Germinal center (tissue), 1 donor: ENCODE measurements at places on chromosomes 11 and 22.

DNA sequence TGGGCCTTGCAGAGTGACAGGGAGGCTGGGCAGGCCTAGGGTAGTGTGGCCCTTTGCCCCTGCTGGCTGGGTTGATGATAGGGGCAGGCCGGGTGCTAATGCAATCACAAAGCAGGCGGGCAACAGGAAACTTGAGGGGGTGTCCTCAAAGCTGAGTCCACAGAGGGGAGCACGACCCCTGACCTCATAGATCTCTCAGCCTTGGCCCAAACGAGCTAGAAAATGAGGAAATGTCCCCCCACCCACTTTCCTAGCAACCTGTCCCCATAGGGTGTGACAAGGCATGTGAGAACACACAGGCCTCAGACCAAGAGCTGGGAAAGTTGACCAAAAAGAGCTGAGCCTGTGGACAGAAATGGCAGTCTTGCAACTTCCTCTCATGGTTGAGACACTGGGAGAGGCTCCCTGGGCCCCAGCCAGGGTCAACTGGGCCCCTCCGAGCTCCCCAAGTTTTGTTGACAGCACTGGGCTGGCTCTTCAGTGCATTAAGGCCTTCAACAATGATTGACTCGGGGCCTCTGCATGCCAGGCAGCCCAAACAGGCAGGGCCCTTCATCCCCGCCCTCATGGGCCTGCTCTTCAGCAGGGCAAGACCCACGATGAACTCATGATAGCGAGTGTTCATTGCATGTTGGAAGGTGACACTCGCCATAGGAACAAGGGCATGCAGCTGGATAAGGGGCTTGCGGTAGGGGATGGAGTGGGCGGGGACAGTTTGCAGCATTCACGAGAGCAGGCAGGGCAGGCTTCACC is 9.8 kb upstream of the SPI1 start:
- no peak for DNase-seq

DNA sequence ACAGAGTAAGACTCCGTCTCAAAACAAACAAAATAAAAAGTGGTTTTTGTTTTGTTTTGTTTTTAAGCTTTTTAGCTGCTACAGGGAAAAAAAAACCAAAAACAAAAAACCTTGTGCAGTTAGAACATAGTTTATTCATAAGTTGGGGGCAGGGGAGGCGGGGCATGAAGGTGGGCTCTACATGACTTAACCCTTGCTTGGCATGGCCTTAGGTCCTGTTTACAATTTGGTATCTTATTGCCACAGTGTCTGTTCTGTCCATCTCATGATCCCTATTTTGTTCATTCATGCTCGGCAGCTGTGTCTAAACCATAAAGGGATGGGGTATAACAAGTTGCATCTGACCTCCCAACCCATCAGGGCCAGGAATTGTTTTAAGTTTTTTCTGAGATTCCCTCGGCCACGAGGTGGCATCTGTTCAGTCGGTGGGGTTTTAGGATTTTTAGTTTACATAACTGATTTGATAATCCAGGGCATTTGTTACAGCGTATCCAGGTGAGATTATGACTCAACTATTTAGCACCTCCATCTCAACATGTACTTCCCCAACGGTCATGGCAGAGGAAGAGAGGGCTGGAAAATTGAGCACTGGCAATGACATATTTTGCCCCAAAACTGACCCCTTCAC is 6.9 kb downstream of the AP5B1 start:
- no peak for DNase-seq

GRCh38 chr11:72859126-72859525 is 44.9 kb downstream of the ATG16L2 start:
- DNase-seq = no peak

GRCh38 chr11:59810911-59811259 is 307 bp upstream of the MRPL16 start:
- DNase-seq = no peak

DNA sequence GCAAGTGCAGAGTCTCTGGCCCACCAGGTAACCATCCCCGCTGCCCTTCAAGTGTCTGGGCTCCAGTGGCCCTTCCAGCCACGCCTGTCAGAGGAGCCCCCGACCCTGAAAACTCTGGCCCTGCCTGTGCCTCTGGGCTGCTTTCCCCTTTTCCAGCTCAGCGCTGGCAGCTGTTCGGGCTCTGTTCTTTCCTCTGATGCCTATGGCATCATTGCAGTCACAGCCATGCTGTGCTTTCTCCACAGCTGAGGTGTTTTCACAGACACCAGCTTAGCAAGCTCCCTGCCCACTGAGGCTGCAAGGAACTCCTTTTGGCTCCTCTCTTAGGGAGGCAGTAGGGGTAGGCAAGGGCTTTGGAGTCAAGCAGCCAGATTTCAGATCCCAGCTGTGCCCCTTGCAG is 21.2 kb downstream of the P2RX3 start:
- DNase-seq = no peak

DNA sequence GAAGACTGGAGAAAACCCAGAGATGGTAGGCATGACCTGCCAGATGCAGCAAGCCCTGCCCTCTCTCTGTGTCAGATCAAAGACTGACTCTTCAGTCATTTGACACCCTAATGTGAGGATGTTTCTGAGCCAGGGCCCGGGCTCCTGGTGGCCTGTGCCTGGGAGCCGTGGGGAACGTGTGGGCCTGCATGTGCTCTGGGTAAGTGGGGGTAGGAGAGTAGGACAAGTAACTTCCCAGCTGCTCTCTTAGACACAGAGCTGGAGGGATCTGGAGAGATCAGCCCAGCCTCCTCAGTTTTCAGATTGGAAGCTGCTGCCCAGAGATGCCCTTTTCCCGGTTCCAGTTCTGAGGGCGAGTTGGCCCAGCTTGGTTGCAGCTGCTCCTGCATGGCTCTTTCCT is 110.8 kb downstream of the TEAD1 start:
- no peak for DNase-seq

- no peak for DNase-seq
These were observed 77.8 kb upstream of the SHISAL1 start for GRCh38 chr22:44390613-44390970.

DNA sequence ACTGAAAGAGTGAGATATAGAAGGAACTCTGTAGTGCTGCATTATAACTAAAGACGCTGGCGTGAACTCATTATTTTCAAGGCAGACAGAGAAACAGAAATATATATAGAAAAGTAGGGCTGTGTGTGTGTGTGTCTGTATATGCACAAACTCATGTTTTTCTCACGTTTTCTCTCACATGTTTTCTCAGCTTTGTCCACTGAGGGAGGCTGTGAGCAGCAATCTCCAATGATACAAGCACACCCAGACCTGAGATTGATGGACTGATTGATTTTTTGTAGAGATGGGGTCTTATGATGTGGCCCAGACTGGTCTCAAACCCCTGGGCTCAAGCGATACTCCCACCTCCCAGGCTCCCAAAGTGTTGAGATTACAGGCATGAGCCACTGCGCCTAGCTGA is 122.5 kb downstream of the SERGEF start:
- no peak for DNase-seq

- DNase-seq = no peak
These were observed 2.2 kb downstream of the HBG2 start for GRCh38 chr11:5252192-5252918.

GRCh38 chr11:61922539-61922938 is 5.2 kb upstream of the RAB3IL1 start:
- DNase-seq = peak; percentile 2

GRCh38 chr11:43834286-43834685 is 46.3 kb upstream of the ALKBH3 start:
- DNase-seq = no peak

GRCh38 chr11:94533206-94533605 is 10.5 kb upstream of the FUT4 start:
- no peak for DNase-seq

GRCh38 chr11:128544471-128545051 is 42.8 kb downstream of the ETS1 start:
- DNase-seq = no peak

- DNase-seq = no peak
These were observed 1047.3 kb upstream of the CNTN5 start for GRCh38 chr11:97973352-97973857.

- DNase-seq = peak; percentile 60
These were observed 25.6 kb downstream of the OR2AG2 start for GRCh38 chr11:6746086-6746618.

- DNase-seq = no peak
These were observed 8.1 kb upstream of the SRSF8 start for GRCh38 chr11:95058621-95059020.

DNA sequence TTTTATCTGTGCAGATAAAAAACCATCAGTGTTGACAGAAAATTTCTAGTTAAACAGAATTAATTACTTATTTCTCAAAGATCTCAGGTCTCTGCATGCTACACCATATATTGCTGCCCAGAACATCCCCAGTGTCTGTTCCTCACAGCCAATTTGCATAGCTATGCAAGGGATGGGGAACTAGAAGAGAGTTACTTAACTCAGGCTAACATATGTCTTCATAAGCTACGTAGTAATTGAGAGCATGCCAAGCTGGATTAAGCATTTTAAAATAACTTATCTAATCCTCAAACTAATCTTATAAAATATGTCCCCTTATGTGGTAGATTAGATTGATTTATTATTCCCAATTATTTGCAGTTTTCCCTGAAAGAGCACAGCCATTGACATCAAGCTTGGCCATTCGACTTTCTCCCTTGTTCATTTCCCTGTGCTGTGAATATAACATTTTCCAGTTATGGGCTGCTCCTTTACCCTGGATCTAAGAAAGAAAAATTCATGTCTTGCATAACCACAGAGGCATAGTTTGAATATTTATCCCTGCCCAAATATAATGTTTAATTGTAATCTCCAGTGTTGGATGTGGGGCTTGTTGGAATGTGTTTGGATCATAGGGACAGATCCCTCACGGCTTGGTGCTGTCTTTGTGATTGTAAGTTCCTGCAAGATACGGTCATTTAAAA is 69.1 kb downstream of the C11orf87 start:
- no peak for DNase-seq

- DNase-seq = no peak
These were observed 192.7 kb downstream of the OPCML start for GRCh38 chr11:133339495-133340140.

GRCh38 chr22:26401726-26402125 is 27.3 kb upstream of the ASPHD2 start:
- no peak for DNase-seq

- DNase-seq = no peak
These were observed 54.6 kb downstream of the LRRC32 start for GRCh38 chr11:76615950-76616349.

GRCh38 chr11:44784436-44784760 is 57.6 kb downstream of the TSPAN18 start:
- DNase-seq = no peak

DNA sequence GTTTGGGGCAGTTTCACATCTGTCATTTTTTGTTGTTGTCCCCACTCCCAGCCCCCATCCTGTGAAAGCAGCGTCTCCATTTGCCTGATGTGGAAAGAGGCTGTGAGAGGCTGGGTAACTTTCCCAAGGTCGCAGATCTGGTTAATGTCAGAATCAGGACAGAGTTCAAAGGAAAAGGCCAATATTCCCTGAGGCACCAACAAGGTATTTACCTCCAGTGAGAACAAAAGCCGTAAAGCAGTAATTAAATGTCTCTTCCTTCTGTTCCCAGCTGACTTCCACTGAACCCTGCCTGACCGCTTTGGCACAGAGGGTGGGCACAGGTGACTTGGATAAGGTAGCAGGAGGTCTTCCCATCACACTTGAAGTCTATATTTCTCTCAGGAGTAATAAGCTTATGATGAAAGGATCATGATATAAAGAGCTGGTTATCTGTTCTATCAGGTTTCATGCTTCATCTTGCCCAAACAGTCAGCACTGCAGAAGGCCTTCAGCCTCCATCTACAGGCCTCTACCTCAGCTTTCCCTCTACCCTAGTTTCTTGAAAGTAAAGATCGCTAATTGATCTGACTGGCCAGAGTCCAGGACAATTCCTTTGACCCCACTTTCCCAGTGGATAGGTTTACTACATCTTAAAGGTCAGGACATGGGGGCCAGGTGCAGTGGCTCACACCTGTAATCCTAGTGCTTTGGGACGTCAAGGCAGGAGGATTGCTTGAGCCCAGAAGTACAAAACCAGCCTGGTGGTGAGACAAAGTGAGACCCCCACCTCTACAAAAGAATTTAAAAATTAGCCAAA is 9.4 kb downstream of the C11orf91 start:
- no peak for DNase-seq

GRCh38 chr11:68206211-68206610 is 6.9 kb downstream of the KMT5B start:
- peak; percentile 63 for DNase-seq

DNA sequence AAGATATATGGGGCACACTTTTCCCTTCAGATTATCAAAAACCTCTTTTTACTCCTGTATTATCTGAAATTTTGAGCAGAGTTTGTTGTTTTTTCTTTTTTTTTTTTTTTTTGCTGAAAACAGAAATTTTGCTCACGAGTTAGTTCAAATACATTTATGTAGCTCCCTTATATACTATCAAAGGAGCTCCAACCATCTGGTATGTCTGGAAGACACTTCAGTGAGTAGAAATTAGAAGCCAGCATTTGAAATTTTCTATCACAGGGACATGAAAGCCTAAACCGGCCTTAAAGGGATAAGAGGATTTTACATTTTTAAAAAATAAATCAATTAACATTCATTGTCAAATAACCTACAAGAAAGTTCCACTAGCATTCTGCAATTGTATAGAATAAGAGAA is 73.3 kb downstream of the DDIAS start:
- DNase-seq = no peak

- no peak for DNase-seq
These were observed 9.7 kb downstream of the MAML2 start for GRCh38 chr11:96333191-96333719.

DNA sequence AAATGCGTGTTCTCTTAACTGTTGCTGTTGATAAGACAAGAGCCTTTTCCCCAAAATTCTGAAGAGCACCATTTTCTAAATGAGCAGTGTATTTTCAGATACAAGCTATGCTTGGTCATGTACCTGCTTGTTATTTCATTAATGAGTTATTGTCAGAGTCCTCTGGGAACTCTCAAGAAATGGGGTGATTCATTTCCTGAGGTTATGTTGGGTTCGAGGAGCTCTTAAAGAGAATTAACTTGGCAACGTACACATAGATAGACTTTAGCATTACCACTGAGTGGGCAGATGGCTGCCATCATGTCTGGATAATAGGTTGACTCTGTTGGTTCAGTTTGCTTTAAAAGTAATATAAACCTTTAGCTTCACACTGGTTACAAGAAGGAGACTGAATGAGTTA is 87.9 kb upstream of the SORL1-AS1 start:
- no peak for DNase-seq

DNA sequence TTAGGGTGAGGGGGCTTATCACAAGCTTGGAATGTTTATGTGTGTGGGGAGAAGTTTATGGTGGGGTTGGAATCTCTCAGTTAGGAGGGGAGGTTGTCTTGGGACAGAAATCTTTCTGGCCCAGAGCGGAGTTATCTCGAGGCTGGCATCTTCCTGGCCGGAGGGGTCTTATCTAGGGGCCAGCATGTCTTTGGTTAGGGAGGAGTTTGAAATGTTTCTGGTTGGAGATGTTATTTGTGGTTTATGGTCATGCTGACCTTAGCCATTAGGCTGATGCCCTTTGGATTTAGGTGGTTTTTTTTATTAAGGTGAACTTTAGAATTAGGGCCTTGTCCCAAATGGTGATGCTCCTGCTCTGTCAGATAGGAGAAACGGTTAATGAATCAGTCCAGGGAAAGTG is 7.9 kb upstream of the RBMXL2 start:
- DNase-seq = no peak

GRCh38 chr11:129391821-129392220 is 16.2 kb downstream of the BARX2 start:
- DNase-seq = no peak

GRCh38 chr11:30045921-30046577 is 29.2 kb upstream of the KCNA4 start:
- no peak for DNase-seq

- DNase-seq = no peak
These were observed 45.1 kb upstream of the OPCML start for GRCh38 chr11:133577403-133577802.
